ENCODE measurements at places on chromosomes 3 and 15. TPM values are rescaled to one million over a fixed set of nuclear protein-coding genes. Genes with fewer than 3 reads are reported as not detected.
A peak's percentile ranks its signal among the peaks of the same experiment; 100 is the strongest.

- DNase-seq: no peak
Observed at GRCh38 chr15:99296386-99296785, 45.1 kb downstream of the LRRC28 start.

- no peak for DNase-seq
Observed at GRCh38 chr3:43534675-43535074, 87.1 kb downstream of the ANO10 start.

GRCh38 chr3:170488802-170489201, 70.1 kb downstream of the CLDN11 start:
- DNase-seq: no peak

GRCh38 chr3:32856355-32856889, 38.6 kb downstream of the TRIM71 start:
- DNase-seq: no peak

- no peak for DNase-seq
Observed at GRCh38 chr3:110598847-110599490, 472.6 kb upstream of the NECTIN3 start.

- no peak for DNase-seq
Observed at GRCh38 chr3:112132554-112132953, 494 bp downstream of the GCSAM start.

DNA sequence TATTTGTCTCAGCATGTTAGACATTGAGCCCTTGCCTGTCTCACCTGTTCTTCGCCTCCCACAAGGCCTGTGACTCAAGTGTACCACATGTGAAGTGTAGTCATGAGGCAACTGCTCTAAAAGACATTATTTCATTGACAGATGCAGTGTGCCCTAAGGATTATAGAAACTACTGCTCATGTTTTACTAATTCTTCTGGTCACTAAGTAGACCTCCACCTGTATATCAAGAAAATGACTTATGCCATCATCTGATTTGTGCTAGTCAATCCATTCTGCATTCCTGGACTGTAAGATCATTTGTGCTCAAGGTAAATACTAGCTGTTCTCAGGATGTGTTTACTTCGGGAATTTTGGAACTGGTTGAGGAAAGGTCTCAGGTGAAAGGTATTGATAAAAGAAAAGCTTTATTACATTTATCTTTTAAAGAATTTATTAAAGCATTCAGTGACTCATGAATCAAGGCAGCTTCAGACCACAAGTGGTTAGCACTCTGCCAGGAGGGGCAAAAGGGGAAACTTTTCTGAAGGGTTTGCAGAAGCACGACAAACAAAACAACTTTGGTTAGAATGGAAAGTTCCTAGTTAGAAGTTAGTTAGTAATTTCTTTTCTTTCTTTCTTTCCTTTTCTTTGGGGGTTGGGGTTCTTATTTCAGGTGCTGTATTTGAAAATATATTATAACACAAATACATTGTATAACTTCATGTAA, 465.3 kb upstream of the CBLB start:
- DNase-seq: peak; percentile 51

DNA sequence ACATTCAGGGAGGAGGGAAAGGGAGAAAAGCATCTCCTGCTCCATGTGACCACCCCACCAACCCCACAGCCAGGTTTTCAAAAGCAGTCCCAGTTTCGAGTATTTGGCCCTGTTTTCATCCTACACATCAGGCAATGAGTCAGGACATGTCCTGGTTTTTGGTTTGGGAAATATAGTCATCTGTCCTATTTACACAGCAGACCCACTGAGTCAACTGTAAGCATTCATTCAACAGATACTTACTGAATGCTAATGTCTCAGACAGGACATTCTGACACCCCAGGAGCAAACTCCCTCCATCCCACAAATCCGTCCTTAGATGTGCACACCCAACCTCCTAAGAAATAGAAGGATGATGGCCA, 32.9 kb downstream of the IGDCC3 start:
- DNase-seq: no peak

DNA sequence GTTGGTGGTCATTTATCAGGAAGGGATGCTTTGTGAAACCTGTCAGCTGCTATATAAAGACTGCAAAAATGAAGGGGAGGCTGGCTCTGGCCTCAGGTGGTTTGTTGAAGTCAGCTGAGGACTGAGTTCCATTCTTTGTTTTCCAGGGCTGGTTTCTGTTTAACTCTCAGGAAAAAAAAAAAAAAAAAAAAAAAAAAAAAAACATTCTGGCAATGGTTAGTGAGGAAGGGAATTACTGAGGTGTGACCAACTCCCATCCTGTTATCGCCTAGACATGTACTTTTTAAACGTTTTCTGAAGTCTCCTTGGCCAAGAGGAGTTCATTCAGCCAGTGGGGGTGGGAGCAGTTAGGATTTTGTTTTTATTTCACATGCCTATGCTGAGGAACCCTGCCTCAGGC, 316.3 kb downstream of the OXSM start:
- no peak for DNase-seq

DNA sequence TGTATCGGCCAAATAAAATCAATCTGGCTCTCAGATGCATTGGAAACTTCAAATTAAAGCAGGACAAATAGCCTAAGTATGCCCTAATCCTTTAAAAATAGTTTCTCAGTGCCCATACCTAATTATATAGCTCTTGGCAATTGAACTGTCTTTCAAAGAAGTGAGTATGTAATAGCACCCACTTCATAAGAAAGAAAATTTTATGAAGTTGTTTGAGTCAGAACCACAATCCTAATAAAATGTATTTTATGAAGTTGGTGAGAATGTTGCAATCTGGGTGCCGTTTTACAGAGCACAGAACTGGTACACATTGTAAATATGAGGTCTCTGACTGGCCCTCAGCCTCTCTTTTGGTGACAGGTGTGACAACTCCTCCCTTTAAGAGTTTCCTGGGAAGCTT, 45.4 kb downstream of the EPHB1 start:
- DNase-seq: no peak

- no peak for DNase-seq
Observed at GRCh38 chr15:57382969-57383368, 6.7 kb downstream of the CGNL1 start.

DNA sequence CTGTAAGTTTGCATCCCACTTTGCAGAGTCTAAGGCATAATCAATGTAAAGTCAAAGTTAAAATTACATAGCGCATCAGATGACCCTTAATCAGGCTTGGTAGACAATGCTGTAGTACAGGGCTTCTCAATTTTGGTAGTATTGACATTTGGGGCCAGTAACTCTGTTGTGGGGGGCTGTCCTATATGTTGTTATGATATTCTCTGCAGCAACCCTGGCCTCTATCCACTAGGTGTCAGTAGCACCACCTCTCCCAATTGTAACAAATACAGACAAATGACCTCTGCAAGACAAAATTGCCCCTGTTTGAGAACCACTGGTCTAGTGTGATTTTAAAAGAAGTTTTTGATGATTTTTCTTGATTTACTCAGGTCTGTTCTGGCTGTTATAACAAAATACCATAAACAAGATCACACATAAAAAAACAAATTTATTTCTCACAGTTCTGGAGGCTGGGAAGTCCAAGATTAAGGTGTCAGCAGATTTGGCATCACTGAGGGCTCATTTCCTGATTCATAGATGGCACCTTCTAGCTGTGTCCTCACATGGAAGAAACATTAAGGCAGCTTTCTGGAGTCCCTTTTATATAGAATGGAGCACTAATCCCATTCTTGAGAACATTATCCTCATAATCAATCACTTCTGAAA, 37.6 kb upstream of the SLC9A9 start:
- peak; percentile 53 for DNase-seq

DNA sequence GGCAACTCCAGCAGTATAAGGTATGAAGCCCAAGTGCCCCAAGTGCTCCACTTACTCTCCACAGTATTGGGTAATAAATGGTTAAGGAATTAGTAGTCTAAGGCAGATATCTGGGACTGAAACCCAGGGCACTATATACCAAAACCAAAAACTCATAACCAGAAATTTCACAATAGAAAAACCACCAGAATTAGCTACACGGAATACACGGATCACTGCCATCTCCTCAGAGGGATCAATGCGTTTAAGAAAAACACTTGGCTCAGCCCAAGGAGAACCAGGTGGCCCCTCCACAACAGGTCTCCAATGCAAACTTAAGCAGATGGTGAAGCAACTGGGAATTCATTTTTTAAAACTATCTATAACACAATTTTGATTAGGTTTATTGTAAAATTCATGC, 83.6 kb downstream of the FAIM start:
- DNase-seq: no peak

GRCh38 chr3:59809710-59810444, 760.1 kb upstream of the CFAP20DC start:
- no peak for DNase-seq

DNA sequence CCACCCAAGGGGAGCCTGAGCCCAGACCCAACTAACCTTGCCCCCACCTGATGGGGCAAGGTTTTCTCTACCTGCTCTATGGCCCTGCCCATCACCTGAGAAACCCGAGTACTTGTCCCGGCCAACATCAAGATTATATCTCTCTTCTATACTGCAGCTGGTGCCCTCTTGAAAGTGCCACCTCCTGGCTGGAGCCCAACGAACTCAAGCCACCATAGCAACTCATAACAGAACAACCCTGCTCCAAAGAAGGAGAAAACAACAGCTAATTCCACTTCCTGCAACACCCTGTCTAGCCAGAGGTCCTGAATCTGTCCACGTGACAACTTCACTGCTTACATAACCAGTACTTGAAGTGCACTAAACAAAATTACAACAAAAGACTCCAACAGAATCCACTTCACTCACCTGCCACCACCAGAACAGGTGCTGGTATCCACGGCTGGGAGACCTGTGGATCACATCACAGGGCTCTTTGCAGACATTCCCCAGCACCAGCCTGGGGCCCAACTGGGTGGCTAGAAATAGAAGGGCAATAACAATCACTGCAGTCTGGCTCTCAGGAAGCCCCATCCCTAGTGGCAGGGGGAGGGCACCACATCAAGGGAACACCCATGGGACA, 49.2 kb downstream of the PIERCE2 start:
- no peak for DNase-seq

- DNase-seq: no peak
Observed at GRCh38 chr3:58386626-58387365, 46.8 kb downstream of the PDHB start.

GRCh38 chr3:46734773-46735172, 17.1 kb upstream of the PRSS50 start:
- no peak for DNase-seq

- DNase-seq: no peak
Observed at GRCh38 chr15:55118344-55118870, 78.3 kb downstream of the RSL24D1 start.

DNA sequence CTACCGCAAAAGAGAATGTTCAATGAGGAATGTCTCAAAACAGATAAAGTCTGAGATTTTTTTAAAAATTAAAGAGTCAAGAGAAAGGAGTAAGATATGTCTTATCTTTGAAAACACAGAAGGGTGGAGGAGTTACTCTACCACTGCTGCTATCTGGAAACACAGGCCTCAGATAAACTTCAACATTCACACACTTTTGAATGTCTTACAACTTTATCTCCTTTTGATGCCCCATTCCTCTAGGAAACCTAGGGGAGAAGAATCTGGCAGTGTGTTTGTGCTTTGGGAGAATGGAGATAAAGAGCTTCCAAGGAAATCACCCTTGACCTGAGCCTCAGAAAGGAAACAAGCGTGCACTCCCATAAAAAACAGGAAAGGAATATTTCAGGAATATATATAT, 468.2 kb downstream of the PLOD2 start:
- no peak for DNase-seq

DNA sequence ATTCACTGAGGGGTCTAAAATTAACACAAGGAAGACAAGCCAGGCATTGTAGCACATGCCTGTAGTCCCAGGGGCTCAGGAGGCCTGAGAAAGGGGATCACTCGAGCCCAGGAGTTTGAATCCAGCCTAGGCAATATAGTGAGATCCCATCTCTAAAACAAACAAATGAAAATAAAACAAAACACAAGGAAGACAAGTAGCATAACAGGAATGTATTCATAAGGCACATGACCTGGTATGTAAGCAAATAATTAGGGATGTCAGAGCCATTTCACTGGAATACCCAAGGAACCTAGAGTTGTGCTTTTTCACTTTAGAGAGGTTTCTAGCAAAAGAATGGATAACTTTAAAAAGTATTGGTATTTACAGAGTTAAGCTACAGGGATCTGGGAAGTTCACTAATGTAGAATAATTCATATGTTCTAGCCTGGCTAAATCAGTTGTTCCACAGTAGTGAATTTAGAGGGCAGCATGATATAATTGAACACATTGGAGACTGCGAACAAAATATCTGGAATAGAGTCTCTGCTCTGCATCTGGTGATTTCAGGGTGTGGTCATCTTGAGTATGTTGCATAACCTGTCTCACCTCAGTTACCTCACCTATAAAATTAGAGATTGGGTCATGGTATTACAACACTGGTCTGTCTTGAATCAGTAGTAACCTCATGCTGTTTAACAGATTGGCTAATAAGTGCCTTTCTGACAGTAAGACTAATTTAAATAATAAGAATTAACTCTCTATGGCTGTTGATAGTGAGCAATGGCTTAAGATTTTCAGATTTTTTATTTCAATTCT, 9.3 kb downstream of the GRAMD1C start:
- no peak for DNase-seq

DNA sequence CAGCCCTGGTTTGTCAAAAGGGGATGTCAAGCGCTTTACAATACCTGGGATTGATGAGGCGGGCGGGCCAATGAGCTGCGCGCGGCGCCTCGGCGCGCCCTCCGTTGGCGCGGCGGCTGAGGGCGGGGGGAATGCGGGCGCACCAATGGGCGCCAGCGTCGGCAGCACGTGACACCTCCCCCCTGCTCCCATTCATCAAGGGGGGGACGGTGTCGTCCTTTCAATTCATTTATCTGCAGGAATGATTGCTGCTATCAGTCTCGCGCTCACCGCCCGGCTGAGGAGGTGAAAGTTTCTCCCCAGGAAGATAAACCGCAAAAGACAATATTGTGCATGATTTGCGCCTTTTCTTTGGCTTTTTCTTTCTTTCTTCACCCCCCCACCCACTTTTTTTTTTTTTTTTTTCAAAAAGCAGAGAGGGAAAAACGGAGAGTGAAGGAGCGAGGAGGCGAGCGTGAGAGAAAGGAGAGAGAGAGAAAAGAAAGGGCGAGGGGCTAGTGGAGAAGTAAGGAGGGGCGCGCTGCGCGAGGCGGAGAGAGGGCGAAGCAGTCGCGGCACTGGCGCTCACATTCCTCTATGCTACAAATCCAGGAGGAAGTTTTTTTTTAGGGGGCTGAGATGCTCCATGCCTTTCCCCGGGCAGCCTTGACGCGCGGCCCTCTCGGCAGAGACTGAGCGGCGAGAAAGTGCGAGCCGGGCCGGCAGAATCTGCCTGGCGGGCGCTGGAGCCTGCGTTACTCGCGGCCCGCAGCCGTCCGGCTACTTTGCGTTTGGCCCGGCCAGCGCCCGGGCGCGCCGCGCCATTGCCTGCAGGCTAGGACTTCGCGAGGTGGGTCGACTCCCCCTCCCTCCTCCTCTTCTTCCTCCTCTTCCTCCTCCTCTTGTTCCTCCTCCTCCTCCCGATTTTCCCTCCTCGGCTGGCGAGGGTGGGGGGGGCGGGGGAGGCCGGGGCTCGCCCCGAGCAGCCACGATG, at the start of gene ZIC1:
ZIC1 (plus strand) TSS at position 223 of the 973 bp plus-strand sequence; CDS start at position 971, 748 bp downstream.
- DNase-seq: no peak

SAMMSON gene
- total RNA-seq: not detected

ARL6IP5 gene
- 76.9 TPM for total RNA-seq

USP3 gene
- 70.7 TPM for total RNA-seq

DNAJB11 gene
- 171 TPM for total RNA-seq

IGSF11 gene
- 0.56 TPM for total RNA-seq

CHDH gene
- total RNA-seq: 24.9 TPM

All from Calu3 (cell line).